ENCODE measurements at places on chromosomes 2 and 18.

DNA sequence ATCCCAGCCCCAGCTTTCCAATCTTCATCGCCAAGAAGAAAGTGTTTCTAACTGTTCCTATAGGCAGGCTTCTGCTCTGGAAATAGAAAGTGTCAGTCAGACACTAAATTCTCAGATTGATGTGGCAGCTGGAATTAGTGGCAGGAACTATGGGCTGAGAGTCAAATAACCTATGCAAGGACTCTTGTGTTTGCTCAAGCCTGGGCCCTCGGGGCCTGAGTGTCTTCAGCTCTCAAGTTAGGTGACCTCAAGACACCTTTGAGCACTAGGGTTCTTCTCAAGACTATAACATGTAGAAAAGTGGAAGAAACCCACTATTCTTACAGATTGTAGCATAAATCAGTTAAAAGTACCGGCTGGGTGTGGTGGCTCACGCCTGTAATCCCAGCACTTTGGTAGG lies 694.5 kb downstream of the RNF144A start:
- H3K27ac ChIP-seq: no peak overlapping the region
- H3K36me3 ChIP-seq: no peaks in the 10 kb centered on the region
- no peak for DNase-seq
- H3K4me1 ChIP-seq: no peaks in the 10 kb centered on the region
- no peak overlapping the region for H3K4me3 ChIP-seq

GRCh38 chr2:71759060-71759459 lies 305.7 kb downstream of the DYSF start:
- H3K27ac ChIP-seq: no peak overlapping the region
- H3K4me3 ChIP-seq: no peak overlapping the region
- DNase-seq: no peak
- no peaks in the 10 kb centered on the region for H3K4me1 ChIP-seq
- H3K36me3 ChIP-seq: no peaks in the 10 kb centered on the region

GRCh38 chr2:9613291-9613690 lies 17.5 kb downstream of the YWHAQ start:
- no peaks in the 10 kb centered on the region for H3K27me3 ChIP-seq
- no peak overlapping the region for H3K4me3 ChIP-seq
- H3K36me3 ChIP-seq: no peaks in the 10 kb centered on the region

DNA sequence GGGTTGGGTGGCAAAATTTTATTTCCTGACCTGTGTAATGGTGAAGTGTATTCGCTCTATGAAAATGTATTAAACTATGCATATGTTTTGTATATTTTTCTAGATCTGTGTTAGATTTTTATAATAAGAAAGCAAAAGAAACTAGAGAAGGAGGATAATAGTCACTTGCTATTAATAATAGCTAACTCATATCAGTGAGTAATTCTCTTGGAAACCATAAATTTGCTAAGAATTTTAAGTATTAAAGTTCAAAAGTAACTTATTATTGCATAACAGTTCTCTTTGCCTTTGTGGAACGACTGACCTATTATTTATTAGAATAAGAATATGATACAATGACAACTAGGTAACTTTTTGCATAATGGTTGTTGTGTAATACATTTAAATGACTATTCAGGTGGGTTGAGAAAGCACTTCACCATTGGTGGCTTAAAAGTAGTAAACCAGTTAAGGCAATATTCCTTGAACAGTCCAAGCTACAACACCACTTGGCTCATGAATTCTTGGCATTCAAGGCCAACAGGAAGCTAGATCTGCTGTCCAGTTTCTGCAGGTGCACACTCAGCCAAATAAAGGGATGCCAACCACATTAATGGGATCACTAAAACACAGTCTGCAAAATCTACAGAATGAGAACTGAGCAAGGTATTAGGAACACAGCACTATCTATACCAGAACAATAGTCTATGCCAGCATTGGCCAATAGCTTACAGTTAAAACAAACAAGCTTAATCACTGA lies 921.3 kb downstream of the CPS1 start:
- no peaks in the 10 kb centered on the region for H3K36me3 ChIP-seq
- no peak overlapping the region for H3K27ac ChIP-seq
- DNase-seq: no peak
- no peaks in the 10 kb centered on the region for H3K4me1 ChIP-seq

DNA sequence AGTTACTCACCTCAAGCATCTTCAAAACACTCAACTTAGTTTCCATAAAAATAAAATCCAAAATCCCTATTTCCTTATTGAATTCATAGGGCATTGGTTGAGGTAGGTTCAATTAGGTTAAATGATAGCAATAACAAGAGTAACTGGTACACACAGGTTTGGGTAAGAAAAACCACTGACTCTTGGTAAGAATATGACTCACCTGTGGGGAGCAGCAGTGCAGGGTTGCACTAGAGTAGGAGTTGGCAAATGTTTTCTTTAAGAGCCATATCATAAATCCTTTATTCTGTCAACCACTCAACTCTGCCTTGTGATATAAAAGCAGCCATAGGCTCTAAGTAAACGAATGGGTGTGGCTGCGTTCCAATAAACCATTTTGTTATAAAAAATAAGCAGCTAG lies 71.4 kb upstream of the CDH20 start:
- H3K27ac ChIP-seq: no peak overlapping the region
- no peak for DNase-seq
- no peaks in the 10 kb centered on the region for H3K36me3 ChIP-seq
- no peaks in the 10 kb centered on the region for H3K4me1 ChIP-seq

DNA sequence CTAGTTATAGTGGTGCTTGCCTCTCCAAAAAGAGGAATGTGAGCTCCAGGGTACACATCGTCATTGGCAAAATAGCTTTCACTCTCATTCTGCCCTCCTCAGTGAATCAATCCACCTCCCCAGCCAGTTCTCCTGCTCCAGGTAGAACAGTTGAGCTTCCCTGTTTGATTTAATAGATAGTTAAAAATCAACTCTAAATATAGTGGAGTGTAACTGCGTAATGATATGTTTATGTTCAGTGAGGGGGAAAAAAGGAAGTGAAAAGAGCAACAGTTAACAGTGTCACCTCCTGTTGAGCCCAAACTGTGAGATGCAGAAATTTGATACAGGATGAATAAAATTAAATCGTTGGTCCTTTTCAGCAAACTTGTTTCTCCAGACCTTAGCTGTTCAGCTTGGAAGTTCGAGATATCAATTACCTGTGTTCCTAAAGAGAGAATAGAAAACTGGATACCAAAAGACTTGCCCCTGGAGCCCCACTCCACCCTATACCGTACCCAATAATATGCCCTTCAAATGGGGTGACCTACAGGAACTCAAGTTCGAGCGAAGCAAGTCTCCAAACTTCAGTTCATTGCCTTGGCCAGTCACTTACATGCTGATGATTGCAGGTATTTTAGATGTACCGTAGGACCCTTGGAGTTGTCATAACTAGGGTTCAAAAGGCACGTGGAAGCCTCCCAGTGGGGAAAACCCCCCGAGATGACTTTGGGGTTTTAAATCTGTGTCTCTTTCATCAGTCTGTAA lies 708.4 kb downstream of the RNF144A start:
- no peak for DNase-seq
- no peak overlapping the region for H3K27ac ChIP-seq
- no peaks in the 10 kb centered on the region for H3K36me3 ChIP-seq
- no peak overlapping the region for H3K4me3 ChIP-seq
- H3K27me3 ChIP-seq: no peaks in the 10 kb centered on the region

GRCh38 chr2:108271691-108272253 lies 16.9 kb upstream of the SULT1C2 start:
- H3K36me3 ChIP-seq: no peaks in the 10 kb centered on the region
- H3K27me3 ChIP-seq: no peaks in the 10 kb centered on the region
- H3K4me1 ChIP-seq: no peaks in the 10 kb centered on the region
- DNase-seq: no peak

DNA sequence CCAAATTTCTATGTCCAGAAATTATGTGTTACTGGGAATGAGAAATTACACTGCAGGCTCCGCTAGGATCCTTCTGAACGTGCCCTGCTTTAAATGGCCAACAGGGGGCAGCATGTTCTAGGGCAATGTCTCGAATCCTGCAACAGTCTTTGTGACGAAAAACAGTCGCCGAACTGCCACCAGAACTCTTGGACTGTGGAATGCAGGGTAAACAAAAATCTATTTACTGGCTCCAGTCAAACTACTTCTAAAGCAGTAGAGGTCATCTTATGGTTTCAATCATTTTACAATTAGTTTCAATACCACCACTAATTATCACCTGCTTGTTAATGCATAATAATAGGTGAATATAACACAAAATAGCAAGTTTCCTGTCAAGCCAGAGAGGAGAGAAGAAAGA lies 9.8 kb upstream of the ZNF397 start:
- peak; percentile 77 for DNase-seq
- no peak overlapping the region for H3K4me3 ChIP-seq
- no peaks in the 10 kb centered on the region for H3K27me3 ChIP-seq
- no peak overlapping the region for H3K27ac ChIP-seq

DNA sequence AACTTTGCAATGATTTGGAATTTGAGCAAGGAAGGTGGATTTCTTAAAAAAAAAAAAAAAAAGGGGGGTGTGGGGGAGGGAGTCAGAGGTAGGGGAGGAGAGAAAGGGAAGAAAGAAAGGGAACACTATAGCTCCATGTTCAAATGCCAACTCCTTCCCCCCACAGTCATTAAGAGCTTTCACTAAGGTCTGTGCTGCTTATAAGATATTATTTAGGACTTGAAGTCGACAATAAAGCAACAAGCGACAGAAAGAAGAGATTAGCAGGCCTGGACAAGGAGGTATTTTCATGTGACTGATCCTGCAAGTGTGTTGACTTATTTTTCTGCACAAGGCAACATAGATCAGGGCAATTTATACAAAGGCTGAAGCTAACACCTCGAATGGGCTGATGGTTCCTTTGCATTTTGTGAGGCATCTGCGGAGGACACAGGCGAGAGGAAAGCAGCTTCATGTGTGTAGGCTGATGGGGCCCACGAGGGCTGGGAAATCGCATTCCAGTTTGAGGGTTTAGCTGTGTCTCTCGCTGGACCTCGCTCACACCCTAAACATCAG lies 382.0 kb downstream of the SOX11 start:
- no peaks in the 10 kb centered on the region for H3K36me3 ChIP-seq
- H3K27me3 ChIP-seq: no peaks in the 10 kb centered on the region
- no peak overlapping the region for H3K4me3 ChIP-seq
- no peaks in the 10 kb centered on the region for H3K4me1 ChIP-seq
- no peak for DNase-seq
- no peak overlapping the region for H3K27ac ChIP-seq

DNA sequence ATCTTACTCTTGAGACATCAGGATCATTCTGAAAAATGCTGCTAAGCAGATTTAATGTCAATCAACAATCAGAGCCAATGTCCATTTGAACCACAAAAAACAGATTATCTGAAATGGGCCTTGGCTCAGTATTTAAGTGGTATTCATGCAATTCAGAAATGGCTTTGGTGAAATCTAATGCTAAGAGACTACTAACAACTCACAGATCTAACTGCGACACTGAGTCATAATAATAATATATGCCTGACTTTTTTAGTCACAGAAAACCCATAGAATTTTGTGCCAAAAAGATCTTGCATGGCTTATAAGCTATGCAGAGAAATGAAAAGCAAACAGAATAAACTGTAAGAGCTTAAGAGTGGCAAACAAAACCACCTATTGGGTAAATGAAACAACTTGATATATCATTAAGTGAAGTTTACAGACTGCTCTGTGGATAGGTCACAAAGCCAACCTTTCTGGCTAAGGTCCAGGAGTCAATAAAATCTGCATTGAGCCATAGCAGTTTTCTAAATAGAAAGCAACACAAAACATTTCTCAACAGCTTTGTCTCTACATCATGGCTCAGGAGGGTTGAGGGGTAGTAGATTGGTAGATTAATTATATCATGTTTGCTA lies 234.3 kb downstream of the LRATD1 start:
- H3K4me3 ChIP-seq: no peak overlapping the region
- H3K27me3 ChIP-seq: no peaks in the 10 kb centered on the region
- H3K36me3 ChIP-seq: no peaks in the 10 kb centered on the region

Measured in upper lobe of right lung (tissue), 1 donor.